Suprapubic skin (tissue), 4 donors: ENCODE measurements at places on chromosomes 2 and 18.

GRCh38 chr2:190948671-190949070 is 65.3 kb downstream of the STAT1 start:
- DNase-seq: no peak

DNA sequence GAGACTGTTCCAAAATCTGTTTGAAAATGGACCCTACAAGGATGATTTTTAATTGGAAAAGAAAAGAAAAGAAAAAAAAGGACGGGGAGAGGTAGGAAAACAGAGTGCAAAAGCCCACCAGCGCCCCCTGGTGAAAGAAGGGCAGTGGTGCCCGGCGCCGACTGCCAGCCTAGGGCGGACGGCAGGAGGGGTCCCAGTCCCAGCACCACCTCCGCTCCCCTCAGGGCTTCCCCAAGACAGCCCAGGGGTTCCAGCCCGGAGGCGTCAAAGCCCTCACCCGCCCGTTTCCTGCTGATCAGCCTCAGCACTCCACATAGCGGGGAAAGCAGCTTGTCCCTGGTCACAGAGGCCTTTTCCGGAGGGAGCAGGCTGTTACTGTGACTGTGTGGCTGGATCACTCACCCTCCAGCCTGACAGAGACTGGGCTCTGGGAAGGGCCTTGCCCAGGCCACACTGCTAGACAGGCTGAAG is 213.9 kb downstream of the TFCP2L1 start:
- peak; percentile 78 for DNase-seq

GRCh38 chr2:28394331-28394877 is 1.7 kb downstream of the FOSL2 start:
- no peak for DNase-seq

DNA sequence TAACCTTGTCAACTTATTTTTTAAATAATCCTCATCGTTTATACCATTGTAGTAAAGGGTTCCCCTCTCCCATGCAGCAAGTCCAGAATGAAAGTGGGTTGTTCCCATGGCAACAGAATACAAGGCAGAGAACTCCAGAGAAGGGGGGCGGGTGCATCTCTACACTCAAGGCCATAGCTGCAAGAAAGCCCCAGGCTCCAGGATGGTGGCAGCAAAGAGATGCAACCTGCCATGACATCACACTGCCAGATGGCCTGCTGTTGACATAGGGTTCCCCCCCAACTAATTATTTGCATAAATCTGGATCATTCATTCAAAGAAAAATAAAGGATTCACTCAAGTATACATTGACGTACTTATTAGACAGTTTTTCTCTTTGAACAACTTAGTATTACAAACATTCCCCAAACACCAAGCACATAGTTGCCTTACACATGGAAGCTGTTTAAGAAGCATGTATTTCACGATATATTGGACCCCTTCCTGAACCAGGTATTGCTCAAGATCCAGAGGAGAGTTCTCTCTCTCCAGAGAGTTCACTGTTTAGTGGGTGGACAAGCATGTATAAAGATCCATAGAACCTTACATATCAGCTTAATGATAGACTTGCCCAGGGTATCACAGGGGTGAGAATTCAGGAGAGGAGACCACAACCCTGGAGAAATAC is 87.4 kb upstream of the KLF7 start:
- DNase-seq: no peak

GRCh38 chr2:1504311-1504750 is 91.1 kb downstream of the TPO start:
- peak; percentile 40 for DNase-seq

GRCh38 chr2:106532236-106532635 is 45.1 kb downstream of the CD8B2 start:
- DNase-seq: no peak

GRCh38 chr18:76981396-76981968 is 151.1 kb downstream of the MBP start:
- no peak for DNase-seq

DNA sequence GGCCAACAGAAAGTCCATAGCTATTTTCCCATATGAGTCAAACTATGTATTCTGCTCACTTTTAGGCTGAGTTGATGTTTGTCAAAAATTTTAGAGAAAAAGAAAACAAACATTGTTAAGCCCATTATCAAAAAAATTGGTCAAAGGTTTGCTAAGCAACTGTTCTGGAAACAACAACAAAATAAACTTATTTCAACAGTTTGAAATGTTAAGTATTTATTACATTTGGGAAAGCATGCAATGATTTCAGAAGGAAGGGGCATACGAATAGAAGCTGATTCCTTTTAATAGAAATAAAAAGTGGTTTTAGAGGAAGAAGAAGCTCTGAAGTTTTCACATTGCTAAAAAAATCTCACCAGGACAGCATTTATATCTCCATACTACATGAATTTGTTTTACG is 1837.5 kb upstream of the CELF4 start:
- DNase-seq: no peak

DNA sequence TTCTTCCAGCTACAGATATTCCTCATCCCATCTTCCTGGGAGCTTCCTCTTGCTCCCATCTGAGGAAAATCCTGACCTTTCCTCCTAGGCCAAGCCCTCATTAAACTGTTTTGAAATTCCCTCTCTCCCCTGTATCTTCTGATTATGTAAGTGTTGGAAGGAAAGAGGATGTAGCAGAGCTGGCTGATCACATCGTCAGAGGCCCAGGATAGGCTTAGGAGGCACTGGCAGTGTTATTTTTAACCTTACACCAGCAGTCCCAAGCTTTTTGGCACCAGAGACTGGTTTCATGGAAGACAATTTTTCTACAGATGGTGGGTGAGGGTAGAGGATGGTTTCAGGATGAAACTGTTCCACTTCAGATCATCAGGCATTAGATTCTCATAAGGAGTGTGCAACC is 630.4 kb downstream of the EPHA4 start:
- DNase-seq: no peak

DNA sequence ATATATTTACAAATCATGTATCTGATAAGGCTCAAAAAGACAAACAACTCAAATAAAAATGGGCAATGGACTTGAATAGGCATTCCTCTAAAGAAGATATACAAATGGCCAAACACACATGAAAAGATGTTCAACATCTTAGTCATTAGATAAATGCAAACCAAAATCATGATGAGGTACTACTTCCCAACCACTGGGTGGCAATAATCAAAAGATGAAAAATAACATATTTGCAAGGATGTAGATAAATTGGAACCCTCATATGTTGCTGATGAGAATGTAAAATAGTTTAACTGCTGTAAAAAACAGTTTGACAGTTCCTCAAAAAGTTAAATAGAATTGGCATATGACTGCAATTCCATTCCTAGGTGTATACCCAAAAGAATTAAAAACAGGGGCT is 132.3 kb downstream of the TTC32 start:
- no peak for DNase-seq

- no peak for DNase-seq
Measured at GRCh38 chr2:28754321-28754720, 2.7 kb downstream of the PPP1CB start.

DNA sequence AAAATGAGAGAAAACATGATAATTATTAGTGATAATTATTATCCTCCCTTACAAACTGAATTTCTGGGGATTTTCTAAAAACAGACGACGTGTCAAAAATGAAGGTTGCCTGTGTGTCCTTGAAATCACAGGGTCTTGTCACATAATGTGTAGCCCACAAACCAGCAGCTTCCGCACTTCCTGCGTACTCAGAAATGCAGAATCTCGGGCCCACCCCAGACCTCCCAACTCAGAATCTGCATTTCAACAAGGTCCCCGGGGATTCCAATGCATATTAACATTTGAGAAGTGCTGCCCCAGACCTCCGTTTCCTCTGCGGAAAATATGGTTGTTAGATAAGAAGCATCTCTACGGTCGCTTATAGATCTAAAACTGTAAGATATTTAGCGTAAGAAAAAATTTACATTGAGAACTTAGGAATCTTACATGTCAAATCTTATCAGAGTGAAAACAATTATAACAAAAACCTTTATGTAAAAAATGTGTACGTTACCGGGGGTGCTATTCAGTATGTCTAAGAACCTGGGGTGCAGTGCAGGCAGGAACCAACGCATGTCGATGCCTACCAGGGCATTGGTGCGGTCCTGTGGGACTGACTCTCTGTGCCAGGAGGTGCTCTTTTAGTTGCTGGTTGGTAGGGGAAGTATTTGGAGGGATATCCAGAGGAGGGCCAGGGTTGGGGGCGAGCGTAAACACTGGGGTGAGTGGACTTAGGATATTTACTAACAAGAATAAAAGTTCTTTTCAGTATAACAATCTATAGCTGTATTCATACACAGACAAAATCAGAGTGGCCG is 15.2 kb downstream of the CDKL4 start:
- no peak for DNase-seq

DNA sequence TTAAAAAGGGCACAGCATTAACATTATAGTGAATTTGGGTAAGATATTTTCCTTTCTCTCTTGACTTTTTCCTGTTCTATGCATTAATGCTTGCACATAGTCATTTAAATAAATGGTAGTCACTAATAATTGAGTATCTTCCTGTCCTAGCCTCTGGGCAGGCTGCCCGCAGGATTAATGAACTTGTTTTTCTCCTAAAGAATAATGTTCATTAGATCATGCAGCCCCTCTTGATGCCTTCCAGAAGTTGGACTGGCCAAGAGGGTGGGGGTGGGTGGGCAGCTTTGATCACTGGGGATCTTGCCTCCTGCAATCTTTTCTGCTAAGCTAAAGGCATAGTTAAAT is 514.5 kb upstream of the CDH2 start:
- DNase-seq: no peak

- DNase-seq: no peak
Measured at GRCh38 chr18:57837917-57838548, 34.9 kb upstream of the ATP8B1 start.

- DNase-seq: no peak
Measured at GRCh38 chr18:45339810-45340550, 275.3 kb upstream of the SLC14A2 start.

GRCh38 chr2:233473386-233473791 is 93.2 kb downstream of the USP40 start:
- no peak for DNase-seq

GRCh38 chr18:65859075-65859474 is 108.3 kb downstream of the CDH7 start:
- DNase-seq: no peak

- no peak for DNase-seq
Measured at GRCh38 chr2:199414001-199414400, 43.7 kb downstream of the SATB2 start.

GRCh38 chr2:222057347-222058073 is 241.3 kb downstream of the PAX3 start:
- no peak for DNase-seq

DNA sequence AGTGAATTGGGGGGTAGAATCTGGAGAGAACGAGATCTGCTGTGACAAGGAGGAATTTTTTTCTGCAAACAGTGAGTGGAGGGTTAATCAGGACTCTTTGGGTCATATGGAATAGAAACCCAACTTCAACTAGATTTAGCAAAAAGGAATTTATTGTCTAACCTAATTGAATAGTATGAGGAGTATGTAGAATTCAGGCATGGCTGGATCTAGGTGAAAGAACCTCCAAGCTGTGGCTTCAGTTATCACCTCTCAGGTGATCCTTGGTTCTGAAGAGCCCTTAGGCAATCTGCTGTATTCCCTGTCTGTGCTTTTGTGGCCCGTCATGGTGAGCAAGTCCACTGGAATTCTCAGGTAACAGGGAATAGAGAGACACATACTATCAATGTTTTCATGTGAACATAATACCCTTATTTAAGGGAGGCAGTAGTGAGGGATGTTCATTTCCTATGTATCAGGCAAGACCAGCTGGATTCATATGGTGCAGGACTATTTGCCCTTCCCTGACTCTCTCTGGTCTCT is 164.7 kb downstream of the ALPK2 start:
- no peak for DNase-seq

GRCh38 chr2:224925810-224926100 is 116.5 kb downstream of the DOCK10 start:
- DNase-seq: no peak

DNA sequence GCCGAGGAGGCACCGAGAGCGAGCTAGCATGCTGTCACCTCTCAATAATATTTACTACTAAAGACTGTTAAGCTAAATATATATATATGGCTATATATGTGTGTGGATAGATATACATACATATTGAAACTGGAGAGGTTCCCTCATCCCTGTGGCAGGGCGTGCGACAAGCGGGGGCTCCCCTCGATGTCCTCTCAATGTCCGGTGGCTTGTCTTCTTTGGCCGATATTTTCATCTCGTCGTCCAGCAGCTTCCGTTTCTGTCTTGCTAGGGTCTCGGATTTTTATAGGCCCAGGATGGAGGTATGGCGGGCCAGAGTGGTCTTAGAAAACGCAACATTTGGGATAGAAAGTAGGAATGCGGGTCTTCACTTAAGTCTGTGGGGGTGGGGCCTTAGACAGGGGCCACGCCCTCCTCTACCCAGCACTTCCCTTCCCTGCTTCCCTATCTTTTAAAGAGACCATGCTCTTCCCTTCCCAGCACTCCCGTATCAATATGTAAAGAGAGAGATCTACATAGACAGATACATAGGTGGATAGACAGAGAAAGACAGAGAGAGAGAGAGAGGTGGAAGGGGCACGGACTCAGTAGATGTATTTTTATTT is 866.8 kb downstream of the DSC3 start:
- no peak for DNase-seq

DNA sequence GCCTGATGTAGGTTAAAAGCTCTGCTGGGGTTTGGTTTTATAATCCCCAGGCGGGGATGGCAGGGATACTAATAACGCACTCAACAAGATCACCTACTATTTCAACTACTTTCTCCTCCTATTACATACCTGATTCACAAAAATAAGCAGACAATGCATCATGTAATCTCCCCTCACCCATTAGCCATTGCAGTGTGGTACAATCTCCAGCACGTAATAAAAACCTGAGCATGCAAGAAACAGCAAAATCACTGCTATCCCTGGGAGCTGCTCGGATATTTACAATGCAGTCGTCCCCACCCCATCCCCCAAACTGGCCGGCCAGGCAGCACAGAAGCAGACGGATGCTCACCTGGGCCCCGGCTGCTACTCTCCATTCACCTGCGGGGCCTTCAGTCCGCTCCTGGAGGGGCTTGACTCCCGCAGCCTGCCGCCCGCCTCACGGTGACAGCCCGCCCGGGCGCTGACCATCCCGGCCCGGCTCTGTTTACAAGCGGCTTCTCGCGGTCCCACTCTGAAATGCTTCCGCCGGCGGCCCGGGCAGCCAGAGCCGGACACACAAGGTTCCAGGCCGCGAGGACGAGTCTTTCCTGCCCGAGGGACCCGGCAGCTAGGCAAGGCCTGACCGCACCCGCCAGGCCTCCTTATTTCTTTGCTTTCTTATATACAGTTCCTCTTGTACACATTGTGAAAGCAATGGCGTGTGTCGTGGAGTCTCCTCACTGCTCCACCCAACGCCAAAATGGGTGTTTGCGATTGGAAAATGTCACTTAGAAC is at the start of gene PLEKHM3:
Gene PLEKHM3, minus strand, starts transcription at position 491 of the 777 bp plus-strand sequence. CDS start 23,888 bp downstream, outside the sequence.
- DNase-seq: peak; percentile 95

DNA sequence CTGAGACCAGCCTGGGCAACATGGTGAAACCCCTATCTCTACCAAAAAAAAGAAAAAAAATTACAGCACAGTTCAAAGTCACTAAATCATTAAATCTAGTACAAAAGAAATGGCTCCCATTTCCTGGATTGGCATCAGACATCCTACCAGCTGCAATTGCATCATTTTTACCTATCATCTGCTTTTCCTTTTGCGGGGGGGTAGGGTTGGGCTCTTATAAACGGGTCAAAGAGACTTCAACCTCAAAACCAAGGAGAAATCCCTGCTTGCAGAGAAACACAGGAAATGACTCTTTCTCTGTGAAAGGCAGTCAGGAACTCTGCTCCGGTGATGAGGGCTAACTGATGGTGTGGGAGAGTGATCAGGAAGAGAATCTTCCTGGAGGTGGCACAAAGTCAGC is 45.3 kb upstream of the RFX8 start:
- DNase-seq: no peak
